ENCODE measurements at places on chromosomes 5 and 9.

- DNase-seq, result no peak
Measured at GRCh38 chr5:142313682-142314081, 11.1 kb downstream of the SPRY4 start.

GRCh38 chr5:122736086-122736845 lies 38.6 kb upstream of the SNX2 start:
- DNase-seq, result no peak

- no peak for DNase-seq
Measured at GRCh38 chr5:178417391-178417811, 172.8 kb downstream of the COL23A1 start.

GRCh38 chr5:178425621-178426068 lies 164.5 kb downstream of the COL23A1 start:
- no peak for DNase-seq

DNA sequence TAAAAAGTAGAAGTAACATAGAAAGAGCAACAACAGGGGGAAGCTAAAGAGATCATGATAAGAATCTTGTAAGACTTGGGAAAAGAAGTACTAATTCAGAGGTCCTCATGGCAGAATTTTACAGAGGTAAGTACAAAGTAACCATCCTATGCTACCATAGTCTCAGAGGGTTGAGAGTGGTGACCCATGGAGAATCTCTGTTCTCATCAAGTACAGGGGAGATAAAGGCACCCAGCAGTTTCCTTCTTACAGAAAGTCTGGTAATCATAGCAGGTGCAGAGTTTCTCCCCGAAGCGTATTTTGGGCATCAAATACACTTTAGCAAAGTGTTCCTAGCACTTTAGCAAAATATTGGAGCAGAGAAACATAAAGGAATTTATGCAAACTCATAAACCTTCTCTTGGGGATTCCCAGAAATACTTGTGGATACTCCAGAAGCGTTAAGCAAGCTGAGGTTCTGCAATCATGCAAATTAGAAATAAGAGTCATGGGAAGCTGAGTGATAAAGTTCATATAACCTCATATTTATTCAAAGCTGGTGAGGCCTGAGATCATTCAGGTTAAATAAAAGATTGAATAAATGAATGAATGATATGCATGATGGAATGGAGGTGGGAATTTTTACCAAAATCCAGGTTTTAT lies 101.0 kb upstream of the SMC2 start:
- DNase-seq, result no peak

GRCh38 chr5:59769041-59769360 lies 124.5 kb downstream of the PDE4D start:
- no peak for DNase-seq

DNA sequence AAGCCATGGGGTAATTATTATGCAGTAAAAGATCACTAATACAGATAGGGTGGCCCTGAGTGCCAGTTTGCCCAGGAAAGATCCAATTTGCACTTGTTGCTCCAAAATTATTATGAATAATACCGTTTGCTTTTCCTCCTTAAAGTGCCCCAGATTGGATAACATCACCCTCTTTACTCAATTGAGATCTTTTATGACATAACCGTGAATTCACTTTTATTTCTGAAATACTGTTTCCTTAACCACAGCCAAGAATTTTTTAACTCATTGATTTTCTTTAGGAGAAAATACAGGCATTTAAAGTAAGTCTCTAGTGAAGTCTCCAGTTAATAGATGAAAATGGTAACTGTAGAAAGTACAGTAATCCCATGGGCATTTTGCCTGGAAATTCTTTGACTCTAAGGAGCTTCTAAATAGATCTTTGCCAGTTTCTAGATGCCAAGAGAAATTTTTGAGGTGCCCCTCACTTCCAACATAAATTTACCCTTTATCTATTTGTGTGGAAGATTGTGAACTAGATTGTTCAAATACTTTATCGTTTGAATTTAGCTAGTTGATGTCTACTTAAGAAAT lies 99.2 kb downstream of the UHRF2 start:
- DNase-seq, result no peak

- DNase-seq, result no peak
Measured at GRCh38 chr5:124060011-124060410, 548.0 kb downstream of the CSNK1G3 start.

DNA sequence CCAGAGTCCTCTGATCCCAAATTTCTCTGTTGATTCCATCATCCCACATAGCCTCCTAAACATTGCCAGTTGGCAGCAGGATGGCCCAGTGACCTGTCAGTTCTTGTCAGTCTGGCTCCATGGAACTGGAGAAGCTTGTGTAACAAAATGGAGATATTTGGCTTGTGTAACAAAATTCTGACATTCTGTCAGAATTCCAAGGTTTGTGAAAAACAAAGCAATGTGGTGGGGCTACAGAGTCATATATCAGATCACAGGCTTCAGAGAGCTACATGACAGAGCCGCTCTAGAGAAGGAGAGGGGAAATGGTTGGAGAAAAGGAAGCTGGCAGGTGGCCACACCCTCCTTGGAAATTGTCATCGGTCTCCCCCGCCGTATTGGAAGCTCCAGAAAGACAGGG lies 75.4 kb upstream of the MAN2A1 start:
- DNase-seq, result no peak

- no peak for DNase-seq
Measured at GRCh38 chr9:128722380-128723351, 1.3 kb downstream of the ZDHHC12 start.

- DNase-seq, result no peak
Measured at GRCh38 chr9:115207003-115207836, 89.3 kb upstream of the TNC start.

- DNase-seq, result no peak
Measured at GRCh38 chr9:91858213-91859030, 91.6 kb downstream of the ROR2 start.

DNA sequence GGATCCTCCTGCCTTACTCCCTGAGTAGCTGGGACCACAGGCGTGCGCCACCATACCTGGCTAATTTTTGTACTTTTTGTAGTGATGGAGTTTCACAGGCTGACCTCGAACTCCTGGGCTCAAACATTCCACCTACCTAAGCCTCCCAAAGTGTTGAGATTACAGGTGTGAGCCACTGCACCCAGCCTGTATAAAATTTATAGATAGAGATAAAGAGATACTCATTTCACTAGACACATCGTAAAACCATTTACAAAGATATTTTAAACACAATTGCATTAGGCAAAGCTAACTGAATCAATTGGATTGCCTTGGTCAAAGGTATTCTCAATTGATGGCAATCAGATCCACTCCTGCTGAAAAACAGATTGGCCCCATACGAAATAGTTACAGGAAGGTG lies 52.0 kb downstream of the PDE6A start:
- no peak for DNase-seq

- no peak for DNase-seq
Measured at GRCh38 chr9:122923947-122924346, 7.4 kb downstream of the ZBTB26 start.

DNA sequence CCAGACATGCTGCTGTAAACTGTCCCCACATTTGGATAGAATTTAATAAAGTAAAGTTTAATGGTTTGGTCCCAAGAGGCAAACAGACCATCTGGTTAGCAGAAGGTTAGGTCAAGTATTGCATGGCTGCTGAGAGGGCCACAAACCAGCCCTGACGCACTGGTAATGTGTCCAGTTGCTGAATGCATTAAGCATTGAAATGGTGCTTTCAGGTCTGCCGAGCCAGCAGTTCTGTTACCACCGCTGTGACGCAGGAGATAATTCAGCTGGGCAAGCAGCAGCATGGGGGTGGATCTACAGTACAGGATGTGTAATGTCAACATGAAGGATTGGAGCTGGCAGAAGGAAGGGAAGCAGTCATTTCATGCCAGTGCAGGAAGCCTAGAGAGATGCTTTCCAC lies 16.0 kb downstream of the ZNF462 start:
- DNase-seq, result peak; percentile 75

GRCh38 chr5:149684371-149684770 lies 45.7 kb upstream of the PPARGC1B start:
- DNase-seq, result no peak

GRCh38 chr5:82259172-82259800 lies 18.9 kb downstream of the RPS23 start:
- no peak for DNase-seq

DNA sequence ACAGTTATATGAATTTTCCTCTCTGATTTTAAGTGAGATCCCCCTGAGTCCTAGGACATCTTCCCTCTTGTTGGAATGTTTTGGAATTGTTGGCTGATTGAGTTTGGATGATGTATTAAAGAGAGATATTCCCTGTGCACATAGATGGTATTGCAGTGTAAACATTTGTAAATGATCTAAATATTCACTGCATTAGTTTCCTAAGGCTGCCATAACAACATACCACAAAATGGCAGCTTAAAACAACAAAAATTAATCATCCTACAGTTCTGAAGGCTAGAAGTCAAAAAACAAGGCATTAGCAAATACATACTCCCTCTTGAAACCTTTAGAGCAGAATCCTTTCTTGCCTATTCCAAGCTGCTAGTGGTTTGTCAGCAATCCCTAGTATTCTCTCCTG lies 38.0 kb upstream of the MROH2B start:
- DNase-seq, result no peak

DNA sequence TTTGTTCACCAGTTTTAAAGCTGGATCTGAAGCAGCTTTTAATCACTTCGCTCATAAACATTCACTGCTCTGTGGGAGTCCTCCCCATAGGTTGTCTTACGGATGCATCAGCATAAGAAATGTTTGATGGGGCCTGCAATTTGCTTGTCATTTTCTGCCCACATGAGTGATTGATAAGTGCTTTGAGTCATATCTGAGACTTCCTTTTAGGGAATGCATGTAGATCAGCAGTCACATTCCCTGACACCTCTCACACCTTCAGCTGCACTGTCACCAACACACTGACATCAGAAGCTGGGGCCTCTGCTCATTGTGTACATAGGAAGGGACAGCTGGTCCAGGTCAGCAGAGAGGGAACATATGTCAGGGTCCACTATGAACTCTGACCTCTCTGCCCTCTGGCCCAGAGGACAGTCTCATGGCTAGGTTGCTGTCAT lies 84.1 kb upstream of the SPATA31D4 start:
- DNase-seq, result no peak

- DNase-seq, result no peak
Measured at GRCh38 chr5:128052780-128053179, 30.8 kb upstream of the SLC12A2 start.

DNA sequence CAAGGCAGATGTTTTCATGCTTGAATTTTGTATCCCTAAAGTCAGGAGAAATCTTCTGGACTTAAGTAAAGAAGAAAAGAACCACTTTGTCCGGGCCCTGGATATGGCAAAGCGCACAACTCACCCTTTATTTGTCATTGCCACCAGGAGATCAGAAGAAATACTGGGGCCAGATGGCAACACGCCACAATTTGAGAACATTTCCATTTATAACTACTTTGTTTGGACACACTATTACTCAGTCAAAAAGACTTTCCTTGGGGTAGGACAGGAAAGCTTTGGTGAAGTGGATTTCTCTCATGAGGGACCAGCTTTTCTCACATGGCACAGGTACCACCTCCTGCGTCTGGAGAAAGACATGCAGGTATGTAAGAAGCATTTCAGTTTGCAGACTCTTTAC lies 2.3 kb downstream of the TYRP1 start:
- DNase-seq, result no peak

DNA sequence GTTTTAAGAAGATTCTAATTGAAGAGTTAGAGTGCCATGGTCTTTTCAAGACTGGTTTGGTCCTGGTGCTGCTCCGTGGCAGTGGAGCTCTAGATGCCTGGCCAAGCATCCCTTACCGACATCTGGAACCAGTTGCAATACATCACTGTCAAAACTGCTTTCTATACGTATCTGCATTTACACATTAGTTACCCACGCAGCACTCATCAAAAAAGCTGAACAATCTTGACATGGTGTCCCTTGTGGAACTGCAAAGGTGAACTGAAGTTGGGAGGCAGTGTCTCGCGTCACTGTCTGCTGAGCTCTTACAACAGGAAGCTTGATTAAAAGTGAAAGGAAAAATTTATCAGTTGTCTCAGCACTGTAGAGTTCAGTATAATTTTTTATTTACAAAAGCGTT lies 82.6 kb downstream of the PBX3 start:
- DNase-seq, result no peak

DNA sequence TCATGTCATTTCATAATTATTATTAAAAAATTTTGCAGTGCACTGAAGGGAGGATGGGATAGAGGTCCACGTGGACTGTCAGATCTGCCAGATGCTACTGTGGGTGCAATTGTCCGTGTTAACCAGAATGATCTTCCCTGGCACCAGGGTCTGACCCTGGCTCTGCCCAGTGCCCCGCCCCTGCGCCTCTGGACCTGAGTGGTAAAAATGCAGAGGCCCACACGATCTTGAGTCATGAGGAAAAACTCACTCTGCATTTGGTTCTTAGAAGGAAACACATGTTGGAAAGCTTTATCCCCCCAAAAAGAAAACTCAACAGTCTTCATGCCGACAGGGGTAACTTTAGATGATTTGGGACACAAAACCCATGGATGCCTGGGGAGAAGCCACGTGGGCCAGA lies 20.1 kb upstream of the BARX1 start:
- no peak for DNase-seq

DNA sequence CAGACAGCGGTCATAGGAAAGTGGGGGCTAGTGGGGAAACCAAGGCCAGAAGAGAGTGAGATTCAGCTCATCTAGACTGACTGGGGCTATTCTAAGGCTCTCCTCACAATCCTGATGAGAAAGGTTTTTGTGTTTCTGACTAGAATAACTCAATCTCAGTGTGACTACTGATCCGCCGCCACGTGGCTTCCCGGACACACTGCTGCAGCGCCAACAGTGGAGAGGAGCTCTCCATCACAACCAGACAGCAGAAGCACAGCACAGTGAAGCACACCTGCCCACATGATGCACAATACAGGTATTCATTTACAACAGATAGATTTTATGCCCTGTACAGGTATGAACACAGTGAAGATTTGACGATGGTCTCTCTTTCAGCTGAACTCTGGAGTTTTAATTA lies 25.4 kb downstream of the NREP start:
- no peak for DNase-seq

DNA sequence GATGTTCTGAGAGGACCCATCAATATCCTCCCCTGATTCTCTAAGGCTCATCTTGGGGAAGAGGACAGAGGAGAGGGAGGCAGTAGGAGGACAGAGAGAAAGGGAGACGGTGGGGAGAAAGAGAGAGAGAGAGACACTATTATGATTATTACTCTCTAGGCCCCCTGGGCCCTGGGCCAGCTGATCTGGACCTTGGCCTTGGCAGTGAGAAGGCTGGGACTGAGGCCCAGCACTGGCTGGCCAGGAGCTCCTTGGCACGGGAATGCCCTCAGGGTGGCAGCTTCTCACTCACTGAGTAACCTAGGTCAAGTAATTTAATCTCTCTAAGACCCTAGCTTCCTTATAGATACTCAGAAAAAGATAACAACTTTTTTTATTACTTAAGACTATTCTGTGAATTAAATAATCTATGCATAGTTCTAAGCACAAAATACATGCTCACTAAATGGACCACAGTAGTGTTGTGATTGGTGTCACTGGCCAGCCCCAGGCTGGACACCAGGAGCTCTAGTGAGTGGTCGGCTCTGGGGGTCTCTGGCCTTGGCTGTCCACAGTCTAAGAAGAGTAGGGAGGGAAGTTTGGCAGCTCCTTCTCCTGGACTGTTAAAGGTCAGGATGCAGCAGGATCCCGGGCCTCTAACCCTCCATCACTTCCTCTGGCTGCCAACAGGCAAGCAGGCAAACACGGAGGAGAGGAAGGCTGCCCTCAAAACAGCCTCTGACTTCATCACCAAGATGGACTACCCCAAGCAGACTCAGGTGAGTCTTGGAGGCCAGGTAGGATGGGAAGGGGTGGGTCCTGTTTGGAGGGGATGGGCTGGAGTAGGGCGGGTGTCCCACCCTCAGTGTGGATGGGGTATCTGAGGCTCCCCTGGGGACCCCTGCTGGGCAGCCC lies 50.0 kb downstream of the GSN start:
- DNase-seq, result no peak
